ENCODE measurements at places on chromosomes 4 and X.
A peak's percentile ranks its signal among the peaks of the same experiment; 100 is the strongest.

- no peaks in the 10 kb centered on the region for H3K27me3 ChIP-seq
- peaks cover 9% of the 10 kb centered on the region for H3K36me3 ChIP-seq
- peaks cover 11% of the 10 kb centered on the region for H3K4me1 ChIP-seq
These were observed 2.4 kb upstream of the BCOR start for GRCh38 chrX:40100141-40100536.

DNA sequence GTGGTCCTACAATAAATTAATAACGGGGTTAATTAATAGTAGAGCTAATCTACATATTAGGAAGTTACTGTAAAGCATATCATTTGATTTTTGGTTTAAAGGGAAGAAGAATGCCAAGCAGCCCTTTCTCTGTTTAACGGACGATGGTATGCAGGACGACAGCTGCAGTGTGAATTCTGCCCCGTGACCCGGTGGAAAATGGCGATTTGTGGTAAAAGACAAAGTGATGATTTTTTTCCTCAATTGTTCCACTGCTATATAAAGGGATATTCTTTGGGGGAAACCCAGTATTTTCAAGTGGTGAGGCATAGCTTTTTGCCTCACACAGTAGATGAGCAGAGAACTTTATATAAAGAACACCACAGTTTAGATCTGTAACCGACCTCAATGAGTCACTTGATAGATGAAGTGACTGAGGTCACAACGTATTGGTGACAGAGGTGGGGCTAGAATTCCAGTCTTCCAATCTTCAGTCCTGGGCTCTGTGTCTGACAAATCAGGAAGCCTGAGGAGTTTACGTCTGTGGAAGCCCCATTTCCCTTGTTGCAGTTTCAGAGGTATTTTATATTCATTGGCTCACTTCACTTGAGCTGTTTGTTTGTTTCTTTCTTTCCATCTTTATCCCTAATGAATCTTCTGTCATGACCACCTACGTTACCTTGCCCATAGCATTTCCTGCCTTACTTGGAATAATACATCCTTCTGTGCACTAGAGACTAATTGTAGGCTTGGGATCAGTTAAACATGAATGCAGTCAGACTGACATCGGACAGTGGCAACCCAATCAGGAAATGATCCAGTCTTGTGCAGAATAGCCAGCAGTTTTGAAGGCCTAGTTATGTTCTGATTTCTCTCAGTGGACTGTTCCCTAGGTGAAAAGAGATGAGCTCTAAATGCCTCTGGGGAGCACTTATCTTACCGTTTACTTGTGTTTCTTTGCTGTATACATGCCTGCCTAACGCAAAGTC is 30.1 kb downstream of the ZRSR2 start:
- no peaks in the 10 kb centered on the region for H3K27me3 ChIP-seq
- H3K27ac ChIP-seq, result peak overlapping the region; percentile 77
- H3K4me1 ChIP-seq, result peaks cover 37% of the 10 kb centered on the region
- peaks cover 51% of the 10 kb centered on the region for H3K36me3 ChIP-seq
- no peak overlapping the region for H3K4me3 ChIP-seq
- DNase-seq, result no peak

DNA sequence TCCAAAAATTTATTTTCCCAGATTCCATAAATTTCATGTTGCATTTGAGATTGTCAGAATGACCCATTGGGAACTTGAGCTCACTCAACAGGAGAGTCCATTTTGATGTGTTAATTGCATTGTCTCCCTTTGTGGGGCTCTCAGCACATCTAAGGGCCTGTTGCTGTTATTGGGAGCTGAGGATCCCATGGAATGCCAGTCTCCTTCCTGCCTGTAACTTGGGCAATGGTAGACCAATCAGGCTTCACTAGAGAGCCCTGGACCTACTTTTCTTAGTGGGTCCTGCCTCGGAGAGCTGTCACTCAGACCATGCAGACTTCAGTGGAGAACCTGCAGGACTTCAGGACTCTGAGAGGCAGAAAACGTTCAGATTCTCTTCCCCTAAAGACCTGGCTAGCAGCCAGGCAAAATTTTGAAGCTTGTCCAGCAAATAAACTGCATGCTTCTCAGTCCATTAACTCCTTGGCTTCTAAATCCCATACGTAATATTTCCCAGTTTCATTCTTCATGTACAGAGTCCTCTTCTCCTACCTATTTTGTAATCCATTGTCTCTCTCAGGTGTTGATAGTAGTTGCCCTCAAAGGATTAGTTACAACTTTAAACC is 25.1 kb downstream of the OCRL start:
- H3K36me3 ChIP-seq, result peaks cover 14% of the 10 kb centered on the region
- no peak overlapping the region for H3K4me3 ChIP-seq
- no peak for DNase-seq
- peaks cover 7% of the 10 kb centered on the region for H3K4me1 ChIP-seq
- H3K27ac ChIP-seq, result no peak overlapping the region

DNA sequence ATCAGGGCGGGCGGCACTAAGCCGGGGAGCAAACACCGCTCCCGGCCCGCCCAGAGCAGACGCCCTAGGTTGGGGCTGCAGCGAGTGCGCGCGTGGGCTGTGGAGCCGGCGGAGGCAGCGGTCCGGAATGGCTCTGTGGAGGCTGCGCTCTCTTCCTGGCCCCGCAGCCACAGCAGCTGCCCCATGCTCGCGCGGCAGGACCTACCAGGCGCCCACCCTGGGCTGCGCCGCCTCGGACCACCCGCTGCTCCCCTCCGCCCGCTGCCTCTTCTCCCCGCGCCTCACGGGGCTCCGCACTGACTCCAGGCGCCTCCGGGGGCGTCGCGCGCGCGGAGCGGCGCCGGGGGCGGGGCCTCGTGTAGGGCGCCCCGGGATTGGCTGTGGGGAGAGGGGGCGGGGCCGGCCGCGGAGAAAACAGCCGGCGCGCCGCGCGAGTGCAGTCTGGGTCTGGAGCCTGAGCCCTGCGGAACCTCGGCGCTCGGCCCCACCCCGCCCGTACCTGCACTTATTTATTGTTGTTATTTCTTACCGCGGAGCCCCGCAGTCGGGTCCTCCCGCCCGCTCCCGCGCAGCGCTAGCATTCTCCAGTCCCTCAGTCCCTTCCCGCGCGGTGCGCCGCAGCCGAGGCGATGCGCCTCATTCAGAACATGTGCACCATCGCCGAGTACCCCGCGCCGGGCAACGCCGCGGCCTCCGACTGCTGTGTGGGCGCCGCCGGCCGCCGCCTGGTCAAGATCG is at the start of gene RASL11B:
RASL11B (plus strand) TSS at position 439 of the 738 bp plus-strand sequence; CDS start at position 630, 191 bp downstream.
- no peak within 1 kb of the TSS for H3K27ac ChIP-seq
- H3K4me3 ChIP-seq, result peak within 1 kb of the TSS; percentile 74
- peaks cover 5% of the 10 kb centered on the region for H3K4me1 ChIP-seq
- peak; percentile 77 for DNase-seq
- H3K36me3 ChIP-seq, result no peaks in the 10 kb centered on the region
- H3K27me3 ChIP-seq, result peaks cover 24% of the 10 kb centered on the region

GRCh38 chrX:21606002-21606401 is 52.1 kb downstream of the KLHL34 start:
- H3K4me3 ChIP-seq, result no peak overlapping the region
- H3K27ac ChIP-seq, result no peak overlapping the region
- H3K4me1 ChIP-seq, result no peaks in the 10 kb centered on the region
- H3K27me3 ChIP-seq, result no peaks in the 10 kb centered on the region
- H3K36me3 ChIP-seq, result peaks cover 6% of the 10 kb centered on the region
- DNase-seq, result no peak

DNA sequence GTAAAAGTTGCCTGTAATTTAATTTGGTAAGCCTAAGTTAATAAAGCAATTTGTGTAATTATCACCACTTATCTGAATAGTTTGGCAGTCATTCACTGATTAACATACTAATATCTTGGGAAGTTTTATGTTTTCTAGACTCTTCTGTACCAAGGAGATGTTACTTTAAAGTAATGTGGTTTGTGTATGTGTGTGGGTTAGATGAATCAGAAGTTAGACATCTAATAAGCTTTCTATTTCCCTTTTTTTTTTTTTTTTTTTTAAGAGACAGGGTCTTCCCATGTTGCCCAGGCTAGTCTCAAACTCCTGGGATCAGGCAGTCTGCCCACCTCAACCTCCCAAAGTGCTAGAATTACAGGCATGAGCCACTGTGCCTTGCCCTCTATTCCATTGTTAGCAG is 5.3 kb downstream of the SLAIN2 start:
- H3K36me3 ChIP-seq, result peaks cover 13% of the 10 kb centered on the region
- H3K4me1 ChIP-seq, result peaks cover 59% of the 10 kb centered on the region
- H3K27ac ChIP-seq, result no peak overlapping the region
- DNase-seq, result no peak
- no peak overlapping the region for H3K4me3 ChIP-seq

- H3K4me1 ChIP-seq, result no peaks in the 10 kb centered on the region
- H3K27ac ChIP-seq, result no peak overlapping the region
- H3K36me3 ChIP-seq, result no peaks in the 10 kb centered on the region
- H3K4me3 ChIP-seq, result no peak overlapping the region
- no peaks in the 10 kb centered on the region for H3K27me3 ChIP-seq
- no peak for DNase-seq
These were observed 44.1 kb downstream of the NAA11 start for GRCh38 chr4:79281566-79282359.

DNA sequence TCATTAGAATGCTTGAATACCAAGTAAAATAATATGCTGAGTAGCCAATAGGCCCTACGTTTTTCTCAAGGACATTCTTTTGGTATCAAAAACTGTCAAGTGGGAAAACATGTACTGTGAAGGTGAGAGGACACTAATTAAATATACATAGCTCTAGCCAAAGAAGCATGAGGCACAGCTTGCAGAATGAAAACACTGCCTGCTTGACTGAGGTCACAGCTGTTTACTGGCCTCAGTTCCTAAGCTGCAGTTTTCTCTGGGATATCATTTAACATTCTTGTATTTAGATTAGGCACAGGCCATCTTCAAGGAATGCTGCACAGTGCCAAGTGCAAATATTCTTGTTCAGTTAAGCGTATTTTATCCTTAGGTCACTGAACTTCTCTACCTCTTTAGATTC is 78.6 kb downstream of the NAP1L3 start:
- H3K36me3 ChIP-seq, result no peaks in the 10 kb centered on the region
- no peak overlapping the region for H3K4me3 ChIP-seq
- no peaks in the 10 kb centered on the region for H3K27me3 ChIP-seq
- DNase-seq, result no peak
- no peaks in the 10 kb centered on the region for H3K4me1 ChIP-seq
- no peak overlapping the region for H3K27ac ChIP-seq

DNA sequence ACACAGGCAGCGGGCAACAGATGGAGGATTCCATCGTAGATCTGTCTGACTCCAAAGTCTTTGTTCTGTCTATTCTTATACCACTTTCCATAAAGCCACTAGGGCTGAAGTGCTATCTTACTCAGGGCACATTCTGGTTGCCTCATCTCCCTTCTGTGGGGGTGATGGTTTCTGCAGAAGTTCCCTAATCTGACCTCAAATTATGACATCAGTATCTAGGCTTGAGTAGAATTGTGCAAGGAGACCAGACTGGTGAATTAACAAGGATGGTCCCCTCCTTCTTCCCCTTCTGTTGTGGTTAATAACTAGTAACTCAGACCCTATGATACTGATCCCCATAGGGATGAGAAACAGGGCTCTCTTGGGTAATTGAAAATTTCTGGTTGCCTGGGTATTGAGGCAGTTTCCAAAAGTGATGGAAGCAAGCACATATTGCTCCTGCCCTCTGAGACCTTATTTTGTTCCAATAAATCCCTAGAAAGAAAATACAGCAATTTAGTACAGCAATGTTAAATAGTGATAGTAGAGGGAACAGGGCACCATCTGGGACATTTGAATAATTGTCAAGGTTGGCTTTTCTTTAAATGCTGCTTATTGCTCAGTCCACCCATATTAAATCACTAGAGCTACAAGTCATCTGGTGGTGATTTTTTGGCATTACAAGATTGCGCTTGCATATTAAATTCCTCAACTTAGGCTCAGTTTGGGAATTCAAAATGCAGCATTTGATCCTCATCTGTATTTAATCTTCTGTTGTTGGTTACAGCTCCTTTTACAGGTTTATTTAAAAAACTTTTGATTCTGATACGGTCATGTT is 57.3 kb upstream of the AP1S2 start:
- no peak overlapping the region for H3K27ac ChIP-seq
- no peak for DNase-seq

DNA sequence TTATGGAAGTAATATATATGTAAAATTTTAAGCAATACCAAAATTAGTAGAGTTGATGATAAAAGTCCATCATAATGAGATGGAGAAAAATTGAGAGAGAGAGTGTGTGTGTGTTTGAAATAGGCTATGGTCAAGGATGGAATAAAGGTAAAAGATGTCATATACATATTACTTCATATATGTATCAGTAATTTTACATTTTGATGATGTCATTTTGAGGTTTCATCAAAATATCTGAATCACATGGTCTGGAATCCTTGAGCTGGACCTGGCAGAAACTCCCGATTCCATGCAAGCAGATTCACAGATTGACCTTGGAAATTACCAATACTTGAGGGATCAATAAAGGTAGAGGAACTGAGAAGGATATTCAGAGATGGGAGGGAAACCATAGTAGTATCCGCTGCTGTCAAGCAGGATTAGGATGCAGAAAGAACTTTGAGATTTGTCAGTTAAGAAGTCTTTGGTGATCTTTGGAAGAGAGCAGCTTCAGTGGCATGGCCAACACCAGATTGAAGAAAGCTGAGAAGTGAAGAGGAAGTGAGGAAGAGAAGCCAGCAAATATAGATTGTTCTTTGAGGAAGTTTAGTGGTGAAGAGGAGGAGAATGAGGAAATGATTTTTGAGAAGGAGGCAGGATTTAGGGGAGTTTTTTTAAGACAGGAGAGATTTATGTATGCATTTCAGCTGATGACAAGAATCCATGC is 21.5 kb downstream of the DNAAF6 start:
- H3K4me3 ChIP-seq, result no peak overlapping the region
- H3K4me1 ChIP-seq, result no peaks in the 10 kb centered on the region
- H3K27me3 ChIP-seq, result no peaks in the 10 kb centered on the region

- no peak overlapping the region for H3K4me3 ChIP-seq
- H3K4me1 ChIP-seq, result no peaks in the 10 kb centered on the region
- no peaks in the 10 kb centered on the region for H3K27me3 ChIP-seq
- no peak overlapping the region for H3K27ac ChIP-seq
- H3K36me3 ChIP-seq, result peaks cover 19% of the 10 kb centered on the region
These were observed 24.0 kb downstream of the STEEP1 start for GRCh38 chrX:119541188-119541587.

- no peak overlapping the region for H3K27ac ChIP-seq
- peaks cover 47% of the 10 kb centered on the region for H3K27me3 ChIP-seq
- no peak for DNase-seq
- peaks cover 11% of the 10 kb centered on the region for H3K4me1 ChIP-seq
- H3K4me3 ChIP-seq, result no peak overlapping the region
These were observed 5.5 kb upstream of the NR3C2 start for GRCh38 chr4:148447681-148448080.

DNA sequence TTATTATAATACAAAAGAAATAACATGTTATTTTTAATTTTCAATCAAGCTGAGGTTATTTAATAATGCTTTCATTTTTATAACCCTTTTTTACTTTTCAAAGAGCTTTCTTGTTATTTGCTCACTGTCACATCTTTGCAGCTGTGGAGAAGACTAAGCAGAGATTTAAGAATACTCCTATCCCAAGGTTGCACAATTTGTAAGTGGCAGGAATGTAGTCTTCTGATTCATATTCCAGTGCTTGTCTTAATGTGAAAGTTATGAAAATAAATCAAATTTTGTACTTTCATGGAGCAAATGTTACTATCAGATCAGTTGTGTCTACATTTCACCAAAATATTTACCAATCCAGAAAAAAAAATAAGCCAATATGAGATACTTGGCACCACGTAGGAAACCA is 86.6 kb downstream of the DDIT4L start:
- no peak overlapping the region for H3K4me3 ChIP-seq
- H3K27ac ChIP-seq, result no peak overlapping the region
- no peaks in the 10 kb centered on the region for H3K27me3 ChIP-seq
- DNase-seq, result no peak
- no peaks in the 10 kb centered on the region for H3K36me3 ChIP-seq
